CD4-positive, alpha-beta T cell treated with Interleukin-10 for 1 hour (primary cell): ENCODE measurements at places on chromosomes 7 and 10.

GRCh38 chr10:106863549-106863948, 301.0 kb downstream of the SORCS1 start:
- DNase-seq, result no peak

- no peak for DNase-seq
Observed at GRCh38 chr7:68291710-68292109, 1295.1 kb downstream of the TYW1 start.

- DNase-seq, result peak; percentile 82
Observed at GRCh38 chr10:92517034-92517655, 56.7 kb downstream of the IDE start.

DNA sequence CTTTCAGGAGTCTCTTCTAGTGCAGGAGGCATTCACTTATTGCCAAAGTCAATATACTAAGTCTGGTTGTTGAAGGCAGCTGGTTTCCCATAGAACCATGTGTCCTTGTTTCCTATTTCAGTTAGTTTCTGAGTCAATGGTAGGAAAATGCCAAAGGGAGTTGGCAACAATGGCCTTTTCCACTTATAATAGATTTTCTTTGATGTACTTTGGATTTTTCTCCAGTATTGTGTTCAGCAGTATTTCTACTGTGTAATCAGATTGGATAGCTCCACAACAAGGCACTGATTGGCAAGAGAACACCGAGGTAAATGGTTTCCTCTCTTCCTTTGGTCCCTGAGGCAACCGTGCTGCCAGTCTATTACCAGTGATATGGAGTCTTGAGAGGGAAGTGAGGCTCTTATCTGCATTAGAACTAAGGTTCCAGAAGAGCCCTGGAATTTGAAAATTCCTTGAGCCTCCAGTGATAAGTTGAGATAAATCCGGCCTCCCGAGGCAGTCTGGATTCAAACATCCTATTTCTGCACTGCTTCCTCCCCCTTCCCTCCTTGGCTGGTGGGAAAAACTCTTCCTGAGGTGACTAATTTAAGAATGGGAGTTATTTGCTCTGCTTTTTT, 7.9 kb upstream of the SEPTIN7 start:
- DNase-seq, result no peak

DNA sequence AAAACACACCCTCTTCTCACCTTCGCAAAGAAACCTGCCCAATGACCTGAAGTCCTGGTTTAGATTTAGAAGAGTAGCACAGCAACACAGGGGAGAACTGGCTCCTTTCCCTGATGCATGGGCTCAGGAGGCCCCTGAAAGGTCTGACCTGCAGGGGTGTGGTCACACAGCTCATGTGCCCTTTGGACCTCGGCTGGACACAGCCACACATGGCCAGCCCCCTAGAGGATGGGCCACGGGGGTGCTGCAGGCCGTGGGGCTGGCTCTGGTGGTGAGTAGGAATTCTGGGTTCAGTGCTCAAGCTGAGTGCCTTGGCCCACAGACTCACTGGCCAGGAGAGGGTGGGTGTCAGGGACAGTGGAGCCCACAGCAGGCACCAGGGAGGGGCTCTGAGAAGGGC, 118.5 kb upstream of the ADCY1 start:
- DNase-seq, result no peak

- no peak for DNase-seq
Observed at GRCh38 chr7:2101630-2102374, 130.9 kb downstream of the MAD1L1 start.

- DNase-seq, result no peak
Observed at GRCh38 chr10:43262397-43262901, 4.4 kb downstream of the RASGEF1A start.

DNA sequence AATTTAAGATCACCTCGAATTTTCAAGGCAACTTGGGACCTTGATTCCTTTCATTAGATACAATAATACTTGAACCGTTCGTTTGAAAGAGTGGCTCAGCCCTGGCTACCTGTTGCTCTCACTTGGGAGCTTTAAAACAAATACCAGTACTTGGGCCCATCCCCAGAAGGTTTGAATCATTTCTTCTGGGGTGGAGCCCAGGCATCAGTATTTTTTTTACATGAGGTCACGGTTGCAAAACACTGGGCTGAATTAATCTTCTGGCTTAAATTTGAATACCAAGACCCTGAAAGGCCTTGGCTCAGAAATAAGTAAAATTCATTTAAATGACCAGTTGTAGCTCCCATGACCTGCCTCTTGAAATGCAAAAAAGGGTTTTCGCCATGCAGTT, 214.9 kb downstream of the CREB5 start:
- DNase-seq, result no peak

- DNase-seq, result no peak
Observed at GRCh38 chr10:124086787-124087671, 6.4 kb downstream of the CHST15 start.

GRCh38 chr7:1679326-1679965, 9.4 kb downstream of the ELFN1 start:
- no peak for DNase-seq

DNA sequence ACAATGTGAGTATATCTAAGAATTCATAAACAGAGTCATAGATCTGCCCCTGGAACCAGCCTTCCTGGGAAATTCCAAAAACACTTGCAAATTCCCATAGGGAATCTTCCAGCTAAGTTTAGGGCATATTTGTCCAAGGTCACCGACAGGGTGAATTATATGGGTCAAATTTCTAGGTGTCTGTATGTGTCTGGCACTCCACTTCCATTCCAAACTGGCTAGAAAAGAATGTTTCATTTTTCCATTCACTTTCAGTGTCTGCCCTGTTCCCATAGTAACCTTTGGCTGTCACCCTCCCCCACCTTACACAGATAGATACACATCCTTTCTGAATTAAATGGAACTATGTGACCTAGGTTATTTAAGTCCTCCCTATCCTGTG, 230.9 kb downstream of the CREB5 start:
- no peak for DNase-seq

GRCh38 chr7:27110186-27111031, 7.9 kb upstream of the HOXA2 start:
- DNase-seq, result no peak

- no peak for DNase-seq
Observed at GRCh38 chr7:39260279-39260844, 282.7 kb downstream of the POU6F2 start.

GRCh38 chr7:130273933-130274255, 7.2 kb downstream of the CPA2 start:
- no peak for DNase-seq

- DNase-seq, result no peak
Observed at GRCh38 chr10:79272353-79272752, 74.9 kb upstream of the PPIF start.

DNA sequence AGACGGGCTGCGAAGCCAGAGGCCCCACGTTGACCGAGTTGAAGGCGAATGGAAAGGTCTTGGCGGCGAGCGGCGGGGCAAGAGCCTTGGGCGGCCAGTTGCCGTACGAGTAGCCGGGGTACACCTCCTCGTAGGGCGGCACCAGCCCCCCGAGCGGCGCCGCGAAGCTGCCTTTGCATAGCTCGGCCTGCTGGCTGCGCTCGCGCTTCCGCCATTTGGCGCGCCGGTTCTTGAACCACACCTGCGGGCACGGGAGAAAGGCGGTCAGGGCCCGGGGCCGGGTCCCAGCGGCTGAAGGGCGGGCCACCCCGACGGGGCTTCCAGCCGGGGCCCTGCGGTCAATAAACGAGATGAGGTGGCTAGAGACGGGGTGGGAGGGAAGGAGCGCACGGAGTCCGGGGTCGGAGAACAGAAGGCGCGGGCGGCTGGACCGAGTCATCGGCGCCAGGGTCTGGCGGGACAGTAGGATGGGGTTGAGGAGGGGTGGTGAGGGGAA, 4.8 kb downstream of the ELOVL3 start:
- DNase-seq, result peak; percentile 59

DNA sequence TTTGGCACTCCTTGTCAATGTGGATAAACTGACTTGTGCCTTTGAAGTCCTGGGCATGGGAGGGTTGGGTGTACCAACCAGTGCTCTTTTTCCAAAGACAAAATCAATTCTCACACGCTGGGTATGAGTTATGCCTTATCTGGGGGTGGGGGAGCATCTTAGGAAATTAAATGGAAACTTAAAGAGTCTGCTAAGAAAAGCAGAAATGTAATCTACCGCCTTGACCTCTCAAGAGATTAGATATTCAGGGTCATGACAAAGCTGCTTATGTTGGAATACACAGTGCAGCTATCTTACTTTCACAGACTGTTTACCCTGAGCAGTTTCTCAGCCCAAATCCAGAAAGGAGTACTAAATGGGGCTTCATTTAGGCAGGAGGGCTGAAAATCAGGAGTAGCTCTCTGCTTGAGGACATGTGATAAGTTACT, 2.6 kb downstream of the MEST start:
- no peak for DNase-seq

- DNase-seq, result no peak
Observed at GRCh38 chr10:86389441-86390193, 23.0 kb upstream of the GRID1 start.
